ENCODE measurements at places on chromosomes 4 and X.

GRCh38 chrX:136259543-136259942 is 8.3 kb upstream of the MAP7D3 start:
- no peaks in the 10 kb centered on the region for H3K27me3 ChIP-seq
- H3K4me3 ChIP-seq = no peak overlapping the region
- no peaks in the 10 kb centered on the region for H3K36me3 ChIP-seq
- DNase-seq = peak; percentile 24

- H3K4me3 ChIP-seq = no peak overlapping the region
- no peaks in the 10 kb centered on the region for H3K27me3 ChIP-seq
- H3K4me1 ChIP-seq = no peaks in the 10 kb centered on the region
- no peak for DNase-seq
- H3K27ac ChIP-seq = no peak overlapping the region
- H3K36me3 ChIP-seq = no peaks in the 10 kb centered on the region
These were observed 125.3 kb upstream of the CLNK start for GRCh38 chr4:10809905-10810304.

- no peaks in the 10 kb centered on the region for H3K4me1 ChIP-seq
- no peak overlapping the region for H3K4me3 ChIP-seq
- H3K27me3 ChIP-seq = no peaks in the 10 kb centered on the region
- H3K27ac ChIP-seq = no peak overlapping the region
These were observed 396.6 kb downstream of the MAPK10 start for GRCh38 chr4:85963231-85963630.

DNA sequence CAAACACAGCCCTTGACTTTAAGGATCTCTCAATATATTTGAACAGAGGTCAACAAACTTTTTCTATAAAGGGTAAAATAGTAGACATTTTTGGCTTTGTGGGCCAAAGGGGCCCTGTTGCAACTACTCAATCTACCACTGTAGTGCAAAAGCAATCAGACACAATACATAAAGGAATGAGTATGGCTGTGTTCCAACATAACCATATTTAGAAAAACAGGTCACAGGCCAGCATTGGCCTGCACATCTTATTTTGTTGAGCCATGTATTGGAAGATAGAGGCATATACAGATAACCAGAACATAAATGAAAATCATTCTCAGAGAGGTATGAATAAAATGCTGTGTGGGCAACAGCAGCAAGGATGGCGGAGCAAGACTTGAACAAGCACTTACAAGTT is 49.8 kb downstream of the MID1 start:
- no peak overlapping the region for H3K4me3 ChIP-seq
- no peaks in the 10 kb centered on the region for H3K27me3 ChIP-seq
- H3K36me3 ChIP-seq = no peaks in the 10 kb centered on the region
- H3K4me1 ChIP-seq = no peaks in the 10 kb centered on the region

DNA sequence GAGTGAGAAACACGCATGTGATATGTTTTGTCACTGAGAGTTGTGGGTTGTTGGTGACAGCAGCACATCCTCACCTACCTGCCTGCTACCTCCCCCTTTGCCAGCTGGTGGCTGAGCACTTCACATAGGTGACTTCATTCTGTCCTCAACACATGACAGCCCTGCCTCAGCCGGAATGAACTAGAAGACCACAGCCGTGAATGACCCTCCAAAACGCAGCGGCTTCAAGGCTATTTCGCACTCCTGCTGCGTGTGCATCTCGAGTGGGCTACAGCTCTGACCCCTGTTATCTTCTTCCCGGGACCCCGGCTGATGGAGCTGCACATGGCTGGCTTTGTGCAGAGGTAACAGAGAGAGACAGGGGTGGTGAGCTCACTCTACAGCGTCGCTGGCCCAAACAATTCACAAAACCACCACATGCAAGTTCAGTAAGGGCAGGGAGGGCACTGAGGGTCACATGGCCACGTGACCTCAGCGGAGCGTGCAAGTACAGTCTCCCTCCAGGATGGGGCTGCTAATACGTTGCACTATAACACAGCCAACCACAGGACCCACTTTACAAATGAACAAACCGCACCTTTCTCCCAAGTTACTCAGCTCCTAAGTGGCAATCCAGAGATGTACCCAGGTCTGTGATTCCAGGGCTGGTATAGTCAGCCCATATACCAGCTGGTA is 6.3 kb upstream of the PPP2R2C start:
- no peak overlapping the region for H3K27ac ChIP-seq
- no peaks in the 10 kb centered on the region for H3K36me3 ChIP-seq
- H3K27me3 ChIP-seq = peaks cover 16% of the 10 kb centered on the region
- no peak overlapping the region for H3K4me3 ChIP-seq
- no peaks in the 10 kb centered on the region for H3K4me1 ChIP-seq

GRCh38 chrX:31483336-31483735 is 411.5 kb upstream of the FTHL17 start:
- H3K4me1 ChIP-seq = no peaks in the 10 kb centered on the region
- no peaks in the 10 kb centered on the region for H3K36me3 ChIP-seq
- H3K4me3 ChIP-seq = no peak overlapping the region
- H3K27ac ChIP-seq = no peak overlapping the region

DNA sequence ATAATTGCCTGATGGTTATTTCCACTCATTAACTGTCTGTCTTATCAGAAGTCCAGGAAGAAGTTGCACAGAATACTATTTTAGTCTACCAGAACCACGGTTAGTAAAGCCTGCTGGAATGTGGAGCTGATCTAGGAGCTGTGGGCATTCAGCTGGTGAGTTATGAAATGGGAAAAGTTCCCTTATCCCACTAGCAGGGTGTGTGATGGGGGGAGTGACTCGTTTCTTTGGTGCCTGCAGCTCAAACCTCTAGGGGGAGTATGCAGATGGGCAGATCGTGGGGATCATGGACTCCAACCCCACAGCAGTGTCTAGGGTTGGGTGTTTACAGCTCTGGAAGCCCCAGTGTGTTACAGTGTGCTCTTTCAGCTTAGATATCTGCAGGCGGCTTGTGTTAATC is 305.7 kb upstream of the BOD1L1 start:
- no peak overlapping the region for H3K4me3 ChIP-seq
- H3K4me1 ChIP-seq = no peaks in the 10 kb centered on the region
- no peaks in the 10 kb centered on the region for H3K36me3 ChIP-seq
- DNase-seq = no peak
- peaks cover 1% of the 10 kb centered on the region for H3K27me3 ChIP-seq

- H3K36me3 ChIP-seq = no peaks in the 10 kb centered on the region
- no peak overlapping the region for H3K4me3 ChIP-seq
- H3K4me1 ChIP-seq = peaks cover 22% of the 10 kb centered on the region
- no peaks in the 10 kb centered on the region for H3K27me3 ChIP-seq
- no peak overlapping the region for H3K27ac ChIP-seq
These were observed 4.0 kb upstream of the CDKL2 start for GRCh38 chr4:75634281-75634680.

DNA sequence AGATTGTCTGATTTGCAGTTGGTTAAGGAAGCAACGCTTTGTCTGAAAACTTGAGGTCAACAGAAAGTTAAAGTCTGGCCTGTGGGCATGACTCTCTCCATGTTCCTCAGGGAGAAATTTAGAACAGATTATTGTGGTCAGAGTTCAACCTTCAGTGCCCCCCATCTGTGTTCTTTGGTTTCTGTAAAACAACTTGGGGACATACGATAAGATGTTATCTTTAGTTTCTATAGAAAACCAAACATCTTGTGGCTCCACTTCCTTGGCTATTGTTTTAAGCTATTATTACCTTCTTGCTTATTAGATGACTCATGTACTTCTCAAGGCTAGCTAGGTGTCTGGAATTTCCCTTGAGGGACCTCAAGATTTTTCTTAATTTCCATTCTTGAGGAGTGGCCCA is 507.7 kb downstream of the PDHA2 start:
- H3K4me3 ChIP-seq = no peak overlapping the region
- no peak overlapping the region for H3K27ac ChIP-seq
- no peaks in the 10 kb centered on the region for H3K4me1 ChIP-seq
- H3K36me3 ChIP-seq = no peaks in the 10 kb centered on the region

DNA sequence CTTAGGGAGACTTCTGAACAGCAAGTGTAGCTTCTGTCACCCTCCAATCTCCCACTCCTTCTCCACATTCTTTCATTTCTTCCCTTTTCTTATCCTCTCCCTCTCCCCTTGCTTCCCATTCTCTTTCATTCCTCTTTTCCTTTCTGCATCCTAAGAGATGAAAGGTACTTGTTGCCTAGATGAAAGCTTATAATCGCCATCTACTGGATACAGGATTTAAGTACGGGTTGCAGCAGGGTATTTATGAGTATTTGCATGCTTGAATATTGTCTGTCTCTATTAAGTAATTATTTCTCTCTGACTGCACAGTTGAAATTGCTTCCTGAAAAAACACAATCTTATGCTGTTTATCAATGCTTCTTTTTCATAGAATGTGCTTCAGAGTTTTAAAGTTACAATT is 174.0 kb upstream of the TENT5D start:
- H3K27ac ChIP-seq = no peak overlapping the region
- H3K36me3 ChIP-seq = no peaks in the 10 kb centered on the region
- DNase-seq = no peak
- no peaks in the 10 kb centered on the region for H3K27me3 ChIP-seq

- no peaks in the 10 kb centered on the region for H3K36me3 ChIP-seq
- H3K27me3 ChIP-seq = no peaks in the 10 kb centered on the region
- H3K27ac ChIP-seq = no peak overlapping the region
- DNase-seq = no peak
- no peaks in the 10 kb centered on the region for H3K4me1 ChIP-seq
These were observed 732 bp downstream of the SULT1E1 start for GRCh38 chr4:69859140-69859685.

GRCh38 chr4:3212391-3213105 is 36.4 kb upstream of the MSANTD1 start:
- no peak for DNase-seq
- no peaks in the 10 kb centered on the region for H3K4me1 ChIP-seq
- no peak overlapping the region for H3K27ac ChIP-seq
- no peaks in the 10 kb centered on the region for H3K27me3 ChIP-seq

- H3K36me3 ChIP-seq = peaks cover 17% of the 10 kb centered on the region
- peak overlapping the region; percentile 98 for H3K27ac ChIP-seq
- DNase-seq = peak; percentile 61
- H3K4me3 ChIP-seq = peak overlapping the region; percentile 88
- H3K4me1 ChIP-seq = peaks cover 64% of the 10 kb centered on the region
- H3K27me3 ChIP-seq = no peaks in the 10 kb centered on the region
These were observed 439.1 kb downstream of the INPP4B start for GRCh38 chr4:142406917-142407501.

GRCh38 chr4:129966175-129966574 is 870.2 kb downstream of the C4orf33 start:
- H3K4me3 ChIP-seq = no peak overlapping the region
- H3K27ac ChIP-seq = no peak overlapping the region
- H3K27me3 ChIP-seq = no peaks in the 10 kb centered on the region
- H3K4me1 ChIP-seq = no peaks in the 10 kb centered on the region
- no peaks in the 10 kb centered on the region for H3K36me3 ChIP-seq

- no peaks in the 10 kb centered on the region for H3K4me1 ChIP-seq
- no peak for DNase-seq
- H3K36me3 ChIP-seq = no peaks in the 10 kb centered on the region
- H3K27ac ChIP-seq = no peak overlapping the region
- no peak overlapping the region for H3K4me3 ChIP-seq
- peaks cover 1% of the 10 kb centered on the region for H3K27me3 ChIP-seq
These were observed 18.8 kb upstream of the ATOH1 start for GRCh38 chr4:93809773-93810172.

DNA sequence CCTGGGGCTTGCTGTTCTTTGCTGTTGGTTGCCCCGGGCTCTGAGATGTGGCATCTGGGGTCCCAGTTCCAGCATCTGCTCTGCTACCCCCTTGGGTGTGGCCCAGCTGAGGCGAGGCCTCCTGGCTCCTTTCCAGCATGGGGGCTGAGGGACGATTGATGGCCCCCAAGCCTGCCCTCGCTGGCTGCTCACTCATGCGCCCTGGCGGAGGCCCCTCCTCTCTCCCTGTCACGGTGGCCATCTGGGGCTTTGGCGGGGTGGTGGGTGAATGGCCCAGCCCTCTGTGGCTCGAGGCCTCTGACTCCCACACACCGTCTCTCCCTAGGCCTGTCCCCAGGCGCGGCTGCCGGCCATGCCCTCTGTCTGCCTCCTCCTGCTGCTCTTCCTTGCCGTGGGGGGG is 1.8 kb downstream of the PLXNA3 start:
- DNase-seq = no peak
- H3K27me3 ChIP-seq = no peaks in the 10 kb centered on the region
- H3K4me1 ChIP-seq = peaks cover 6% of the 10 kb centered on the region
- H3K36me3 ChIP-seq = peaks cover 4% of the 10 kb centered on the region

- H3K4me1 ChIP-seq = no peaks in the 10 kb centered on the region
- DNase-seq = no peak
- H3K27ac ChIP-seq = no peak overlapping the region
- H3K4me3 ChIP-seq = no peak overlapping the region
These were observed 195.5 kb upstream of the ATP6AP2 start for GRCh38 chrX:40385256-40385655.

- H3K4me3 ChIP-seq = no peak overlapping the region
- no peaks in the 10 kb centered on the region for H3K36me3 ChIP-seq
- no peak overlapping the region for H3K27ac ChIP-seq
- DNase-seq = no peak
- peaks cover 12% of the 10 kb centered on the region for H3K4me1 ChIP-seq
- no peaks in the 10 kb centered on the region for H3K27me3 ChIP-seq
These were observed 44.9 kb upstream of the STIM2 start for GRCh38 chr4:26815706-26816105.

DNA sequence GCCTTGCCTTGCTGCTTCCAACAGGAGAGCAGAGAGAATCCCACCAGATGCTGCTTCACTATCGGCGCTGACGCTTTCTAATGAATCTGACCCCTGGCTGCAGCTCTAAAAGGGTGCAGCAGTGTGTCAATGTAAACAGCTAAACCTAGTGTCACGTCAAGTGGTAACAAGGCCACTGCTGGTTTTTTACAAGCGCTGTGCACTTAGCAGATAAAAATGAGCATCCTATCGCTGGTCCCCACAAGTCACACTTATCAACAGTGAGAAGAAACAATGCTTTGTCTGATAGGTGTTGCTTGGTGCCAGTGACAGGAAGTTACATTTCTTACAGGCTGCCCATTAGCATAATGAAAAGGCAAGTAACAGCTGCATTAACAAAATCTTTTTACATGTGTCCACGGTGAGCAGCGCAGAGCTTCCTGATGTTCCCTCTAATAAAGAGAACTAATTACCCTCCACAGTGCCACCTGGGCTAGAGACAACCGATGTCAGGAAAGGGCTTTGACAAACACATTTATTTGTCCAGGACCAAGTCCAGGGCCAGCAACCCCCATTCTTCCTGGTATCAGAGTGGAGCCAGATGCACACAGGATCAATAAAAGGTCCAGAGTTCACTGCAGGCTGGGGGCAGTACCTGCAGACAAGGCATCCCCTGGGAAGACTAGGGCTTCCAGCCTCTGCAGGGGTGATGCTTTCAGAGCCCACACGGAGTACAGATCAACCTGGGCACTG is 176.0 kb downstream of the MGST2 start:
- H3K4me3 ChIP-seq = no peak overlapping the region
- DNase-seq = no peak
- no peaks in the 10 kb centered on the region for H3K27me3 ChIP-seq
- H3K36me3 ChIP-seq = no peaks in the 10 kb centered on the region

DNA sequence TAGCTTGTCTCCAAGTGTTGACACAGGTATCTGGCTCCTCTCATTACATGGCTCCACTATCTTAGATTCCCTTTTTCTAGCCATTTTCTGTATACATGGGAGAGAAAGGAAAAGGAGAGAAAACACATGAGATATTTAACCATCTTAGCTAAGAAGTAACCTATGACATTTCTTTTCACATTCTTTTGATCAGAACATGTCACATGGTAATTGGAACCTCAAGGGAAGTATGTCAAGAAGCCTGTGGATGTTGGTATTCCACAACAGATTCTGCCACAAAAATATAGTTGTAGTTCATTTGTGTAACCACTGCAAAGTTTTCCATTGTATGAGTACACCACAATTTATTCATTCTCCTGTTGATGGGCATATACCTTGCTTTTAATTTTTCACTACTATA is 18.7 kb upstream of the GABRB1 start:
- no peak overlapping the region for H3K4me3 ChIP-seq
- H3K4me1 ChIP-seq = peaks cover 24% of the 10 kb centered on the region
- peak overlapping the region; percentile 25 for H3K27ac ChIP-seq
- H3K36me3 ChIP-seq = no peaks in the 10 kb centered on the region

Data from activated CD8-positive, alpha-beta T cell treated with anti-CD3 and anti-CD28 coated beads for 36 hours (primary cell).